DND-41 (cell line): ENCODE measurements at places on chromosomes 6 and 20.

DNA sequence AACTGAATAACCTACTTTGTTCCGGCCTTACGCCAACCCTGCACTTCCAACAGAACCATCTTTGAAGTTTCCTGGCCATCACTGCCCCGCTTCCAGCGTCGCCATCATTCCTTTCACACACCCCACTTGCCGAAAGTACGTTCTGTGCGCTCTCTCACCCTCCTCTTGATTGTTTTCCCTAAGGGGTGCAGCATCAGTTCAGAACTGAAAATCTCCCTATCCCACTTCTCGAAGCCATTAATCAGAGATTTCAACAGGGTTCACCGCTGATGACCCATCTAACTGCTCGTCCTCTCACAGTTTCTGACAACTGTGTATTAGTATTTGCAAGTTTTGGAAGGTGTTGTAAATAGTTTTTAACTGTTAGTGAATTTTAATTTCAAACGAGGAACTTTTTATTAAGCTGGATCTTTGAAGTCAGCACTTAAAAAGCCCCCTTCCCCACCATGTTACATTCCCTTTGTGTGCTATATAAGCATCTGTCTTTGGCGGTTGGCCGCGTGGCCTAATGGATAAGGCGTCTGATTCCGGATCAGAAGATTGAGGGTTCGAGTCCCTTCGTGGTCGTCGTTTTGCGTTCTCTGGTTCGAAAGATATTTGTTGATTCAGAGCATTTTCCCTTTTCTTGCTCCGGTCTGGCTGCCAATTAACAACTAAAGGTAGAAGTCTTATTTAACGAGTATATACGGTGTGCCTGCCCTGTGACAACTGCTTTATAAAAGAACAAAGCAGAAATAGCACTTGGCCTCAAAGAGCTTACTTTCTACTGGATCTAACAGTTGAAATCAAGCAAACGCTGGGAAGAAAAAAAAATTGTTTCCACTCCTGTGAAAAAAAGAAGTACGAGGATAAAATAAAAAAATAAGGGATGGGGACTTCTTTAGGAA lies 42.6 kb downstream of the TRIM27 start:
- no peak for DNase-seq

DNA sequence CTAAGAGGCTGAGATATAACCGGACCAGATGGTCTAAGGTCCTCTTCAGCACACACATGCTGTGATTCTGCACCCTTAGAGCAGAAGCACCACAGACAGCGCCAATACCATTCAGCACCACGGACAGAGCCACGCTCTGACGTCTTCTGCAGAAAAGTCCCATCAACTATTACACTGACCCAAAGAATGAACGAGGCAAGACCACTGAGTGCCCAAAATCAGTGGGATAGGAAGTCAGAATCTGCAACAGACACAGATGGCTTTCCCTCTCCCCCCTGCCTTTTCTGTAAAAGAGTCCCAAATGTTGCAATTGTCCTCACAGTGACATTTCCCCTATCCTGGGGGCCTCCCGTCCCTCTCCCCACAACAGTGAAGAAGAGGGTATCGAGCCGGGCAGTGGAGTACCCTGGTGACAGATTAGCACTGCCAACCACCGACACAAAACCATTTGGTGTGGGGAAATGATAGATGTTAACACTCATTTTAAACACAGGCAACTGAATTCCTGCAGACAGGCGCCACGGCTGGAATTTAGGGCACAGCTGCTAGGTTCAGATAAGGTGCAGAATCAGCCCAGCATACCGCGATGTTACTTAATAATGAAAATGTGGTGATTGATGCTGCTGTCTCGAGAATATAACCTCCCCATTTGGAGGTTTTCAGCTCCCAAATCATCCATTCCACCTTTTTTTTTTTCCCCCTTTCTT lies 66.6 kb upstream of the CTNNBL1 start:
- DNase-seq, result peak; percentile 75

DNA sequence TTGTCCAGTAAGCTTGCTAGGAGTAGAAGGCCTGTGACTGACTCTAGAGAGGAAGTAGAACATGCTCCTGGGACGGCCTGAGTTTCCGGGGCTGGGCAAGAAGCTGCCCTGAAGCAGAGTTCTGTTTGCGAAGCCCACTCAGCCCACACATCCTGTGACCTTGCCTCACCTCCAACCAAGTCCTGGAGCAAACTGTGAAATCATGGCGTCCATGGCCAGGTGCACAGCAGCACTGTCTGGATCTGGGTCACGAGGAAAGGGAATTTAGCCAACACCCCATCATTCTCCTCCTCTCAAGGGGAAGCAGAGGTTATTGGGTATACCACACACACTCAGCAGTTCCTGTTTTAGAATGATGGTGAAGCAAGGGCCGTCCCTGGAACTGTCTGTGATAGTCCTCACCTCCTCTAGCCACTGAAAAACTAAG lies 87.5 kb downstream of the CRYBG1 start:
- DNase-seq, result no peak

- no peak for DNase-seq
These were observed 287.0 kb upstream of the PRND start for GRCh38 chr20:4434681-4435080.
